Fibroblast of lung (primary cell): ENCODE measurements at places on chromosomes 1 and 21. TPM values are rescaled to one million over a fixed set of nuclear protein-coding genes. Genes with fewer than 3 reads are reported as not detected.

DNA sequence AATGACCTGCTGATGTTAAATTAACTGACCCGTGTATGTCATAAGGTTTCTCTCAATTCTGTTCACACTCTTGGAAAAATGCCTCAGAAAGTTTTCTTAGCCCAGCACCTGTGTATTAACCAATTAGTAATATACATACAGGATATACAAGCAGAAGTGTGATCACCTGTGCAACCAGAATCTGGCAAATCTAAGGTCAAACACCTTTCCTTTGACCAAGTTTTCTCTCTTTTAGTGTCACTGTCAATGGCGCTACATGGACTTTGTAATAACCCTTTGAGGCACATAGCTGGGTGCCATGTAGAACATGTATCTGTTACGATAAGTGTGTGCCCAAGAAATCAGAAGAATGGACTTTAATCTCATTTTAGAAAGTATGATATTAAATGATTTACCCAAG, 1.1 kb downstream of the NCSTN start:
- no peak for DNase-seq

DNA sequence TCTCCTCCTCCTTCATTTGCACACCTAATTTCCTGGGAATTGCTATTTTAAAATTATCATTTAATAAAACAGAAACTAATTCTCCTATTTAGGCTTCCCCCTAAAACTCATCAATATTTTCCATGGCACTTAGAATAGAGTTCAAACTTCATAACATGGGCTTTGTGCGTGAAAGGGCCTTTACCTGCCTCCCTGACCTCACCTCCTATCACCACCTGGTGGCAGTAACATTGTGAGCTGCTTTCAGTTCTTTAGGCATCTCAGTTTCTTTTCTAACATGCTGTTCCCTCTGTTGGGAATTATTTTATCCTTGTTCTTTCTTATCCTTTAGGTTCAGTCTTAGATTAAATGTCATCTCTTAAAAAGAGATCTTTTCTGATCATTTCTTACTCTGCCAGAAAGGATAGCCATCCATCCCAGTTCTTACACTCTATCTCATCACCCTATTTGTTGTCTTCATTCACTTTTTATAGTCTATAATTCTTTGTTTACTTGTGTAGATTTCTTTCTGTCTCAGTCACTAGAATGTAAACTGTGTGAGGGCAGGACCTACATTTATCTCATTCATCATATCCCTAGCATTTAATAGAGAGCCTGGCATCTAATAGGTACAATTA, 133.8 kb upstream of the KIAA1614 start:
- no peak for DNase-seq

DNA sequence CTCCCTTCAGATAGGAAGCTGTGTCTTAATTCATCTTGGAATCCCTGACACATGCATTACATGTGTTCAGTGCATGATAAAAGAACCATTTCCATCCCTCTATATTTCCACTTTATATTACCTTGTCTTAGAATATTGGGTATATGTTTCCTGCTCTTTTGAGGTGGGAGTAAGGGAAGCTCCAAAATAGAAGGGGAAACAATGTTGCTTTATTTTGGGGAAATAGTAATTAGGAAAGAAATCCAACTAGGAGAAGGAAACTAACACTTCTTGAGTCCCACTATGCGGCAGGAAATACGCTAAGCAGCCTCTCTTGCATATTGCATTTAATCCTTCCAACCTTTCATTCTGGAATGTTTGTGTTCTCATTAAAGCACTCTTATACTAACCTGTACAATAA, 89.4 kb upstream of the VAV3 start:
- no peak for DNase-seq

DNA sequence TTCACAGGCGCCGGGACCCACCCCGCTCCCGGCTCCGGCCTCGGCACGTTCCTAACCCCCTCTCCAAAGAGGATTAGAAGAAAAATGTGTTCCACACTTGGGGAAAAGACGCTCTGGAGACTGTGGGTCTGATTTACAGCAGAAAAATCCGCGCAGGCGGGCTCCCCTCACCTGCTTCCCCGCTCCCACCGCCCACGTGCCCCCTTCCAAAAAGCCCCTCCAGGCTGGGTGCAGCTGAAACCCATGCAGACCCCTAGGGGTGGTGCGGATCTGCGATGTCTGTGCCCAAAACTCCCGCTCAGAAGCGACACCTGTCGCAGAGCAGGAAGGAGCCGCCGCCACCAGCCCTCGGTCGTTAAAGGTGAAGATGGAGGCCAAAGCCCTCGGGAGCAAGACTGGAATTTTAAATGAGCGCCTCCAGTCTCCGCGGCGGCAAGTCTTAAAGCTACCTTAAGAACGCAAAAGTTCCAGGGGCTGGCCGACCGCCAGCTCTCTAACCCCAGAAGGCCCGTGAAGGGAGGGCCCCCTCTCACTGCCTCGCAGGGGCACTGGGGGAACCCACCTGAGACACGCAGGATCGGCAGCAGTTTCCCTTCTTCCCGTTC, 688 bp upstream of the CHD5 start:
- no peak for DNase-seq

DNA sequence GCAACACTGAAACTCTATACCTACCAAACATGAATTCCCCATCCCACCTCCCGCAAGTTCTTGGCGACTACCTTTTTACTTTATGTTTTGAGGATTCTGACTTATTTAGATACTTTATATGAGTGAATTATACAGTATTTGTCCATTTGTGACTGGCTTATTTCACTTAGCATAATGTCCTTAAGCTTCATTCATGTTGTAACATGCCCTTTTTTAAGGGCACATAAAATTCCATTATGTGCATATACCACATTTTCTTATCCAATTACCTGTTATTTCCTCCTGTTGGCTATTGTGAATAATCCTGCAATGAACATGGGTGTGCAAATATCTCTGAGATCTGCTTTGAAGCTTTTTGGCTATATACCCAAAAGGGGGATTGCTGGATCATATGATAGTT, 22.0 kb upstream of the CHIT1 start:
- no peak for DNase-seq

DNA sequence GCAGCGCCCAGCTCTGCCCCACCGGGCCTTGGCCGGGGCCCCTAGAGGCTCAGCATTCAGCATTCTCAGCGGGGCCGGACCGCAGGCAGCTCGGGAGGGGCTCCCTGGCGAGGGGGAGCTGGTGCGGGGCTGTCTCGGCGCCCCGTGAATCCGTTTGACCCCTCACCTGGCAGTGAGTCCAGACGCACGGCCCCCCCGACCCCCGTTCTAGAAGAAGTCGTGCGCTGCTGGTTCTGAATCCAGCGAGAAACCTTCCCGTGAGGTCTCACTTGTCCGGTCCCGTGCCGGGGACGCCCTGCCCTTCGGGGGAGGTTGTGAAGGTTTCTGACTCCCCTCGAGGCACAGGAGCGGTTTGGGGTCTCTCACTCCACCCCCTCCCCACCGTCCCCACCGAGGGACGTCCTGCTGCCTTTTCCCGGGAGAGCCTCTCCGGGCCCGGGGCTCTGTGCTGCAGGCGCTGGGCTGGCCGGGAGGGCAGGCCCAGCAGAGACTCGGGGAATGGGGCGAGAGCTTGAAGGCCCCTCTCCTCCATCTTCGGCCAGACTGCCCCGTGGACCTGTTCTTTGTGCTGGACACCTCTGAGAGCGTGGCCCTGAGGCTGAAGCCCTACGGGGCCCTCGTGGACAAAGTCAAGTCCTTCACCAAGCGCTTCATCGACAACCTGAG, 655 bp downstream of the COL6A1 start:
- DNase-seq = no peak

TMEM269 gene
- polyA plus RNA-seq = 0.06 and 0.10 TPM in 2 replicates

MYOG gene
- polyA plus RNA-seq = 0.03 TPM in 1 of 2 replicates, not detected in the other

MAP1LC3C gene
- 0.53 and 0.61 TPM in 2 replicates for polyA plus RNA-seq

GPA33 gene
- polyA plus RNA-seq = not detected in 2 replicates
